ENCODE measurements at places on chromosomes 3 and 15.

- no peak for DNase-seq
These were observed 117.8 kb upstream of the PRICKLE2 start for GRCh38 chr3:64342940-64343688.

GRCh38 chr3:116643001-116643400 is 66.6 kb upstream of the TUSC7 start:
- no peak for DNase-seq

DNA sequence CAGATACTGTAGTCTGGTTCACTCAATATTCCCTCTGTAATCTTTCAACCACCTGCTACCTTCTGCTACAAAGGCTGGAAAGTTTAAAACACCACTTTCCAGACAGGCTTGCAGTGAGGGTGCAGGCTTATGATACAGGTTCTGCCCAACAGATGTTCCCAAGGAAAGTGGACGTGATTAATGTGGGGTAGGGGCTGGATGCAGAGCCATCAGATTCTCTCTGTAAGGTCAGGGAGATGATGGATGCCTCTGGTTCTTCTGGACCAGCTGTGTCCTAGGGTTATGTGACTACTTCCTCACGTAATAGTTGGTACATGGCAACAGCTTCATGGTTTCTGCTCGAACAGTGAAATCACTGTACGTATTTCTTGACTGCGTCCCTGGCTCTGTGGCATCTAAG is 11.1 kb downstream of the GPR176 start:
- DNase-seq = no peak

DNA sequence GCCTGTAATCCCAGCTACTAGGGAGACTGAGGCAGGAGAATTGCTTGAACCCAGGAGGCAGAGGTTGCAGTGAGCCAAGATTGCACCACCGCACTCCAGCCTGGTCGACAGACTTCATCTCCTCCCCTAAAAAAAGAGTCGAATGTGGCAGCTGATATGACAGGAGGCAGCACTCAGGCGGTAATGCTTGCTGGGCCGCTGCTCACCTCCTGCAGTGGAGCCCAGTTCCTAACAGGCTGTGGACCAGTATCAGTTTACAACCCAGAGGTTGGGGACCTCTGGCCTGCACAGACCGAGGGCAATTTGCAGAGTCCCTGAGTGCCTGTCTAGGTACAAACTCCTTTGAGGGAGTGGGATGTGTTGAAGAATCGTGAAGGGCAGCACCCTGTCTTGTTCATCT is 136.2 kb downstream of the SMAD6 start:
- no peak for DNase-seq

- no peak for DNase-seq
These were observed 90.2 kb downstream of the ANP32A start for GRCh38 chr15:68730471-68730919.
